ENCODE measurements at places on chromosomes 4 and X.
A peak's percentile ranks its signal among the peaks of the same experiment; 100 is the strongest.

GRCh38 chr4:40848251-40848650 lies 98.5 kb downstream of the NSUN7 start:
- no peak for DNase-seq

GRCh38 chr4:29151584-29151983 lies 1568.6 kb upstream of the PCDH7 start:
- DNase-seq = no peak

DNA sequence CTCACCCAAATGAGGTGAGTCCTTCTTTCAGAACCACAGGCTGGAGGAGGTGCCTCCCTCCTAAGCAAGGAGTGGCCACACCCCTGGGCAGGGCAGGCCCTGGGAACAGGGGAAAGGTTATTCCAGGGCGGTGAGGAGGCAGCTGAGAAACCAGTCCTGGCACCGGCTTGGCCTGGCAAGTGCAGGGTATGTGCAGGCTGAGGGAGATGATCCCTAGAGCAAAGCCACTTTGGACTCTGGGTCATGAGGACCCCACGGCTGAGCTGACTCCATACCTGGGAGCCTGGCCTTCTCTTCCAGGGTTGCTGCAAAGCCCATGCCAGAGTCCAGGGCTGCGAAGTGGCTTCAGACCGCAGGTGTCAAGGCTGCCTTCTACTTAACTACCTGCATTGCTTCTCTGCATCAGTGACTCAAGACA lies 49.5 kb upstream of the HELT start:
- DNase-seq = no peak

DNA sequence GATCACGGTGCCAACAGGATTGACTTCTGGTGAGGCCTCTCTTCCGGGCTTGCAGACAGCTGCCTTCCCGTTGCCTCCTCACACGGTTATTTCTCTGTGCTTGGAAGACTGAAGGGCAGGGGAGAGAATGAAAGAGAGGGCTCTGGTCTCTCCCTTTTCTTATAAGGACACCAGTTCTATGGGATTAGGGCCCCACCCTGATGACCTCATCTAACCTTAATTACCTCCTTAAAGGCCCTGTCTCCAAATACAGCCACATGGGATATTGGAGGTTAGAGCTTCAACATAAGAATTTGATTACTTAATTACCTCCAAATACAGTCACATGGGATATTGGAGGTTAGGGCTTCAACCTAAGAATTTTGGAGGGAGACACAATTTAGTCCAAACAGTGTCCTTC lies 46.5 kb downstream of the EVC start:
- no peak for DNase-seq

DNA sequence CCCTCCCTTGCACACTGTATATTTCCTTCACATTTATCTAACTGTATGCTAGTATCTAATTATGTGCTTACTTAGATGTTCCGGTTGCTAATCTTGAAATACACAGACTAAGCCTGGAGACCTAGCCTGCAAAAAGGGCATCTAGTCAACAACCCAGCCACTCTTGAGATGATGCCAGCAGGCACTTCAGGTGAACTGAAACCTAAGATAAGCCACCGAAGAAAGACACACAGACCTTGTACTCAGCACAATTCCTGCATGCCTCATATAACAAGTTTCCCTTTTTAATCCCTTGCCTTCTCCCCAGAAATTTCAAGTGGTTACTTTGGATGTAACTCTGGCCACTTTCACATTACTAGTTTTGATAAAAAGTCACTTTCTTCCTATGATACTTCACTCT lies 2506.6 kb downstream of the ARAP2 start:
- DNase-seq = no peak

GRCh38 chrX:129427267-129427666 lies 96.0 kb downstream of the SMARCA1 start:
- DNase-seq = no peak

DNA sequence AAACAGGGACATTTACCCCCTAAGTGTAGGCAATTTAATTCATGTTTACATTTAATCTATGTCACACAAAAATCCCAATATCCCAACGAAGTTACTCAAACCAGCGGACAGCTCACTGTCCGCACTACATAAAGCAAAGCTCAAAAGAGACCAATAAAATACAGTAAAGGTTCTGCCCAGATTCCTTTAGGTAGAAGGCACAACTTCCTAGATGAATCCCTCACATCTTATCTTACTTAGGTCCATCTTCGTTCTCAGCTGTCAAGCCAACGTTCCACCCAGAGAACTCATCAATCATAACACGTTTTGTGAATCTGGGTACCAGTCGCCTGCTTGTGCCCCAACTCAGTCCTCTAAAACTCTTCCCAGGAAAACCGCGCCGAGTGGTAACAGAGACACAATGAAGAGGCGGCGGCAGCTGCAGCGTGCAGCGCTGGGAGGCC lies 1.7 kb downstream of the HNRNPDL start:
- DNase-seq = no peak

- no peak for DNase-seq
These were observed 69.9 kb downstream of the LARP7 start for GRCh38 chr4:112706840-112707207.

- no peak for DNase-seq
These were observed 56.2 kb upstream of the CYSLTR1 start for GRCh38 chrX:78383594-78383993.

GRCh38 chrX:4175221-4175620 lies 461.8 kb upstream of the PRKX start:
- DNase-seq = no peak

GRCh38 chr4:4386296-4386735 lies 586 bp upstream of the NSG1 start:
- no peak for DNase-seq

- DNase-seq = no peak
These were observed 2.9 kb upstream of the GUF1 start for GRCh38 chr4:44675366-44675765.

DNA sequence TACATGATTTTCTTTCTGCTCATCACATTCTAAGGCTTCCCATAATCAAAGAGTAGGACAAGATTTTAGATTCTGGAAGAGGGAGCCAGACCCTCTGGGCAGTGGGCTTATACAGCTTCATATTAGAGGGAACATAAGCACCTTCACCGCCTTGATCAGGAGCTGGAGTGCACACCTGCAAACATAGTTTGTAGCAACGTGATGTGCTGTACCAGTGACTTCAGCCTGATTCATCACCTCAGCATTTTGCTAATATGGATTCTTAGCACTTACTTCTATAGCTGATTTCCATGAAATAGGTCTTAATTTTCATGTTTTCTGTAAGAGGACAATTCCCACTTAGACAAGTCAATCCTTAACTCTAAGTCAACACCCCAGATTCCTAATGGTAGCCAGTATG lies 36.7 kb downstream of the PCDH18 start:
- no peak for DNase-seq

DNA sequence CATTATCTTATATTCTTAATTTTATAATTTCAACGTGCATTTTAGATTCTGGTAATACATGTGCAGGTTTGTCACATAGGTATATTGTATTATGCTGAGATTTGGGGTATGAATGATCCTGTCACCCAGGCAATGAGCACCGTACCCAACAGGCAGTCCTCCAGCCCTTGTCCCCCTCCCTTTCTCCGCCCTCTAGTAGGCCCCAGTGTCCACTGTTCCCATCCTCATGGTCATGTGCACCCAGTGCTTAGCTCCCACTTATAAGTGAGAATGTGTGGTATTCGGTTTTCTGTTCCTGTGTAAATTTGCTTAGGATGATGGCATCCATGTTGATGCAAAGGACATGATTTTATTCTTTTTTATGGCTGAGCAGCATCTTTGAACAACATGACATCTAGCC lies 70.6 kb downstream of the RNF150 start:
- no peak for DNase-seq

DNA sequence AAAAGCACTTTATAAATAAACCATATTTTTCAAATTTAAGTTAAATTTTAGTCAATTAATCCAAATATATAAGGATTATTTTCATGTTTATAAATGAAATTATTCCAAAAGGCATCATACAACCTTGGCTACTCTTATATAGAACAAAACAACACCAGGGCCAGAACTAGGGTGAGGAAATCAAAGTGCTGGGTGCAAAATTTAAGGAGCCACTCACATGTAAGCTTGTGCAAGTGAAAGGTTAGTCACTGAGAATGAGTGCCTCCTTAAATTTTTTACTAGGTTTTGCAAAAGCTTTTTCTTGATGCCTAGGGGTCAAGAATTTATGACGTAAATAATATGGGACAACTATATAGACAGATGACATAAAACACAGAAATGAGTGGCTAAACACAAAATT lies 83.4 kb upstream of the COX18 start:
- DNase-seq = no peak

GRCh38 chr4:41538887-41539498 lies 1.0 kb downstream of the LIMCH1 start:
- no peak for DNase-seq

DNA sequence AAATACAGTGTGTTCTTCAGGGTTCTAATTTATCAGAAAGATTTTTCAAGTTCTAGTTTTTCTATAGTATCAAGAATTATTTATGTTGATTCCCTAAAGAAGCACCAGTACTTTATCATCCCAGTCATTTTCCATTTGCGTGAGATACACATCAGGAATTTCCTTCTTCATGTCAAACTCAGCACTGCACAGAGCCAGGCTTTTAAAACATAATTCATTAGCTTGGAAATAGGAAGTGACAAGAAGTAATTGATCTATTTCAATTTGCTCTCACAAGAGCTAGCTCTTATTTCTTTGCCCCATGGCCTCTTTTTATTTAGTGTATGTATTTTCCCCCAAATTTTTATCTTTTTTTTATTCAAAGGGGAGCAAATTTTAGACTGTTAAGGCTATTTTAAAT lies 13.0 kb upstream of the SLC10A4 start:
- no peak for DNase-seq

DNA sequence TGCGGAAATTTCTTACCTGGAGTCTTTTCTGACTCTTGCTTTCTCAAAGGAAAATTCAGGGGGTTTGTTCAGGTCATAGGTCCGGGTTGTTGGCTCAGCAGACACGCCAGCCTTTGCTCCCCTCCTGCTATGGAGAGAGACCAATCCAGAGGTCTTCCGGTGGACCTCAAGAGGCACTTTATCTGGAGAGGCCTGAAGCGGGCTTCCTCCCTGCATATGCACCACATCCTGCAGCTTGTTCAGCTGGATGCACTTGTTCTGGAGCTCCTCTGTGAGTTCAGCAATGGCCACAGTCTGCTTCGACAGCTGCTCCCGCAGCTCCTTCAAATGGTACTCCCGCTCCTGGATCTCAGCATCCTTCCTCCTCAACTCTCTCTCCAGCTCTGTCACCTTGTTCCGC lies 10.5 kb downstream of the PRKG2 start:
- DNase-seq = no peak

DNA sequence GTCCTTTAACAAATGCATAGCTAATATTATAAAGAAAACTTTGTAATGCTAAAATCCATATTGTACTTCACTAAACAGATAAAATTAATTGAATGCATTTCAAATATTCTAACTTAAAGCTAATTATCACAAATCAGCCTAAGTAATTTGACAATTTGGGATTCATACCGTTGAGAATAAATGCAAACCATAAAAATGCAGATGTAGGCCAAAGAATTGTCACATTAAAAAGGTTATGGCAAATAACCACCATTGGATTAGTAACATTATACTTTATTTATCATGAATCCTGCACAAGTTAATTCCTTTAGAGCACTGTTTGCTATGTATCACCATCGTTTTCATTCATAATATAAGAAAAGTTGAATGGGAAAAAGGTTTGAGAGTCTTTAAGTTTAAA lies 301.0 kb downstream of the LDB2 start:
- no peak for DNase-seq

- peak; percentile 57 for DNase-seq
These were observed 628 bp downstream of the MXD4 start for GRCh38 chr4:2261110-2261852.

DNA sequence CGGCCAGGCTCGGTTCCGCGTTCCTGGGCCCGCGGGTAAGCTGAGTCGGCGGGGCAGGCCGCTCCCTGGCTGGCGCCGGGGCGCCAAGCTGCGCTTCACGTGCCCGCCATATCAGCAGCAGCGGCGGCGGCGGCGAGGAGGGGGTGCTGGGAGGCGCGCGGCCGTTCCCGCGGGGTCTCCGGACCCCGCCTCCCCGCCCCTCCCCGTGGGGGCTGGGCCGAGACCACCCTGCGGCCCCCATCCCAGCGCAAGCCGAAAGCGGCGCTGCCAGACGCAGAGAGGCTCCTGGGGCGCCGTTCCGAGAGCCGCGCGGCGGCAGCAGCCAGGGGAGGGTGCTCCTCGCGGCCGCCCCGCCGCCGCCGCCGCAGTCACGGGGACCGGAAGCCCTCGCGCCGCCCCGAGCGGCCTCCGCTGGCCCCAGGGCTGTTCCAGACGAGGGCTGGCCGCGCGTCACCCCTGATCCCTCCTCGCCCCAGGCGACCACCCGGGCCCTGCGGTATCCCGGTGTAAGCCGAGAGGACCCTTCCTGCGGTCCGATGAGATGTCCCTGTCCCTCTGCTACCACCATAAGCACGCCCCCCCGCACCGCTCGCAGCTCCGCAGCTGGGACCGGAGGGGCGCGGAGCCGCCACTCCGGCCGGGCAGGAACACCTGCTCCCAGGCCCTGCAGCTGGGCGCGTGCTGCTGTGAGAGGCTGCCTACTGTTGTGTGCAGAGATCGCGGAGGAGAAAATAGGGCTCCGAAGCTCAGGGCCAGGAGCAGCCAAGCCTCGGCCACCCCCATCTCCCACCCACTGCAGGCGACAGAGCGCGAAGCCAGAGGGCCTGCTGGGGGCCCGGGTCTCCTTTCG lies 7.5 kb upstream of the BCOR start:
- DNase-seq = no peak

DNA sequence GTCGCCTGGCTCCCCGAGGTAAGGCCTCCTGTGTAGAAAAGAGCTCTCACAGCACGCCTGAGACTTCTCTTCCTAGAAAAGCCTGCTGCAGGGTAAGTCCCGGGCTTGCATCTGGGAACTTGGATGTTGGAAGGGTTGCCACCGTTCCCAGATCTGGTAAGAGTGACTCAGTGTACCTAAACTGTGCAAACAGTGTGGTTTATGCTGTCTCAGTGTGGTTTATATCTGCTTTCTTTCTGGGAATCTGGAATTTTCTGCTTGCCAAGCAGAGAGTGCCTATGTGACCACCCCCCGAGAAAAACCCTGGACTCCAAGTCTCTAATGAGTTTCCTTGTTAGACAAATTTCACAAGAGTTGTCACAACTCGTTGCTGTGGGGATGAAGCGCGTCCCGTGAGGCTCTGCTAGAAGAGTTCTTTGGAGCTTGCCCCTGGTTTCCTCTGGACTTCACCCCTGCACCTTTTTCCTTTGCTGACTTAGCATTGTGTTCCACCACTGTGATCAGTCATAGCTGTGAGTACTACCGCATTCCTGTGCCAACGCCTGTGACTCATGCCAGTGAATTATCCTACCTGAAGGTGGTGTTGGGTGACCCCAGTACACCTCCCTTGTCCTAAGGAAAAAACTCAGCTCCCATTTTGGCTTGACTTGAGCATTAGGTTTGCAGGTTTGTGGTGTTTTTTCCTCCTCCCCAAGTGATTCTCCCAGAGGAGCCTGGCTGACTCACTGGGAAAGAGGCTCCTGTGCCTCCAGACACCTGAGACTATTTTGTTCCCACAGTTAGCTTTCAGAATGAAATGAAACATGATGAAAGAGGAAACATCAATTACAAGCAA lies 14.5 kb downstream of the SLC2A9 start:
- no peak for DNase-seq

- no peak for DNase-seq
These were observed 34.4 kb upstream of the ACSL1 start for GRCh38 chr4:184860018-184860779.

- DNase-seq = no peak
These were observed 180.3 kb upstream of the TENM3 start for GRCh38 chr4:182062936-182063335.

Measured in germinal center (tissue), 1 donor.